Activated T-helper 1 cell treated with anti-CD3 and anti-CD28 coated beads, Interleukin-12 subunit alpha, Interleukin-12 subunit beta, Interleukin-2, Interleukin-4 antibody, amounts not matched to agents 30 ng/mL and 10 ng/mL and 1 ng/mL, durations not matched to agents 14 hours and 24 hours and 36 hours (primary cell): ENCODE measurements at places on chromosomes 11 and 22.

GRCh38 chr11:11786771-11787170 lies 55.0 kb upstream of the USP47 start:
- no peak for DNase-seq

- no peak for DNase-seq
Measured at GRCh38 chr22:49298834-49299750, 528.6 kb downstream of the BRD1 start.

DNA sequence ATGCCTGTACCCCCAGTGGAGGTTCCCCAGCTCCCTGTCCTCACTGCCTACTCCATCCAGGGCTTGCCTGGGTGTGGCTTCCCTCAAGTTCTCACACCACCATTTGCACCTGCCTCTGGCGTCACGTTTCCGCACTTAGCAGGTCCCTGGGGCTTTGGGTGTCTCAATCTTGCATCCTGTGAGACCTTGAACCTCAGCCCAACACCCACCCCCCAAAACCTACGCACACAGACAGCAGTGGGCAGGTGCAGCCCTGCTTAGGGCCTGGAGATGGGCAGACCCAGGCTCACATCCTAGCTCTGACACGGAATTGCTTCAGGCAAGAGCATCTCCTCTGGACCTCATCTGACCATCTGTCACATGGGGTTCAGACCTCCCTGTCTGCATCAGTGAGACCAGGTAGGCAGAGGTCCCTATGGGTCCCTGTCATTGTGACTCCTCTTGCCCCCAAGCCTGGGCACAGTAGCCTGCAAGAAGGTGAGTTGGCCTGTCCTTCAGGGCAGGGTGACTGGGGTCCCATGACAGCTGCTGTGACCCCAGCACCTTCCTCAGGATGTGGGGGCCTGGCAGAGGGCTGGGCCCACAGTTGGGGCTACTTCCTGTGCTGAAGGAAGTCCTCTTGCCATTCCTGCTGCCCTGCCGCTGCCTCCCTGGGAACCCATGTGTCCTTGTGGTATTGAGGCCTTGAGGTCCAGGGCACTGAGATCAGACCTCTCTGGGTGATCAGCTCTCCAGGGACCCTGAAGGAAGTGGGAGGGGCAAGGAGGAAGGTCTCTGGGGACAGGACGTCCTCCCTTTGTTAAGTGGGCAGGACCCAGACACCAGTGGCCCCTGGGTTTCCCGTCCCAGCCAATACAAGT lies 2.0 kb downstream of the SIPA1 start:
- DNase-seq, result peak; percentile 70

DNA sequence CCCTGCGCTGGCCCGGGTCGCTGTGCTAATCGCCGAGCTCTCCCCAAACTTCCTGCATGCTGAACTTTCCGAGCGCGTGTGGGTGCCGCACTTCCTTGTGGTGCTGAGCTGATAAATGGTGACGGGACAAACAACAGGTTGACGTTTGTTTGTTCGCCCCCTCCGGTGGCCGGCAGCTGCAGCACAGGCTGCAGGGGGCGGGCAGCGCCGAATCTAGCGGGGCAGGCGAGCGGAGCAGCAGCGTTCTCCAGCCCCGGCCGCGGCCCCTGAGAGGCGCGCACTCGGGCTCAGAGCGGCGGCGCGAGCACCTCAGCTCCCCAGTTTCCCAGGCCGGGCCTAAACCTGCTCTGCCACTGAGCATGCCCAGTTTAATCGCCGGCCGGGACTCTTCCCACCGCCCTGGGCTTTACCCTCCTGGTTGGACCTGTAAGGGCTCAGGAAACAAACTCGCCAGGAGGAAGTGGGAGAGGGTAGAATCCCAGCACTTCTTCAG lies at the start of gene PDGFD:
Gene PDGFD, minus strand, starts transcription at position 120 of the 493 bp plus-strand sequence.
- DNase-seq, result no peak

- no peak for DNase-seq
Measured at GRCh38 chr11:116439361-116439677, 333.5 kb downstream of the BUD13 start.

- DNase-seq, result no peak
Measured at GRCh38 chr11:62817129-62817528, 11.9 kb upstream of the NXF1 start.

DNA sequence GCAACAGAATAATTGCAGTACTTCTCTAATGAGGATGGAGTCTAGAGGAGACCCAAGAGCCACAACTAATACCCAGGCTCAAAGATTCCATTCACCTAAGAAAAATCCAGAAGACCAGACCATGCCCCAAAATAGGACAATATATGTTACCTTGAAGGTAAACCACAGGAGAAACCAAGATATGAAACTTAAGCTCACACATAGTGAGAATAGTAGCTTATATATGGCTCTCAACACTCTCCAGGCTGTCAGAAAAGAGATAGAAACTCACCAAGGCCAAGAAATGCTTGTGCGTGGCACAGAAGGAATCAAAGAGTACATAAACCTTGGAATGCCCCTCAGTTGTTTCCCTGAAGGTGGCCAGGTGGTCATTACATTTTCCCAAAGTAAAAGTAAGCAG lies 9.1 kb downstream of the FAM111A start:
- DNase-seq, result no peak

DNA sequence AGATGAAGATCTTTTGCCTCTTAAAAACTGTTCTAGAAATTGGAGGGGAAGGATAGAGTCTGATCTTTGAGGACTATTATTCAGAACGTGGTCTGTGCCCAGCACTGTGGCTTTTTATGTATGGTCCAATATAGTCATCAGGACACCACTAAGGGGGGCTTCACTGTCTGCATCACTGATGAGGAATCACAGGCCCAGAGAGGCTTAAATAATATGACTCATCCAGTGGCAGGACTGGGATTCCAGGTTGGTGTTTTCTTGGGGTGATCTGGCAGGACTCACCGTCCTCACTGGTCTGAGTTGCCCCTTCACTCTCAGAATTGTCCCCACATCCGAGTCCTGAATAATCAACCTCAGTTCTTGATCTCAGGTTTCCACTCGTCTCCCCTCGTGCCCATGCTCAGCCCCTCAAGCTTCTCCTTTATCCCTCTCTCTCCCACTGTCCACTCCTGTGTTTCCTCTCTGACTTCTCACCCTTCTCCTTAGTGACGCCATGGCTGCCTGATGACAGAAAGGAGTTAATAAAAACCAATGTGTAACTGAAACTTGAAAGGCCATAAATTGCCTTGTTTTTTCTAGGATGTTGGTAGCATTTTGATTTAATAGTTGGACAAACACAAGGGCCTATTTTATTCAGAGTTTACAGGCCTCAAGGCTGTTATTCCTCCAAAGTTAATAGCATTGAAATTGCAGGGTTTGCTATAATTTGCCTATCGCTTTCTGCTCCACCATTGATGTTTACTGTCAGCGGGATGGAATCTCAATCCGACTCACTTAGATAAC lies 95.7 kb upstream of the NNMT start:
- DNase-seq, result no peak

- no peak for DNase-seq
Measured at GRCh38 chr22:26646158-26646557, 11.2 kb upstream of the MIAT start.

DNA sequence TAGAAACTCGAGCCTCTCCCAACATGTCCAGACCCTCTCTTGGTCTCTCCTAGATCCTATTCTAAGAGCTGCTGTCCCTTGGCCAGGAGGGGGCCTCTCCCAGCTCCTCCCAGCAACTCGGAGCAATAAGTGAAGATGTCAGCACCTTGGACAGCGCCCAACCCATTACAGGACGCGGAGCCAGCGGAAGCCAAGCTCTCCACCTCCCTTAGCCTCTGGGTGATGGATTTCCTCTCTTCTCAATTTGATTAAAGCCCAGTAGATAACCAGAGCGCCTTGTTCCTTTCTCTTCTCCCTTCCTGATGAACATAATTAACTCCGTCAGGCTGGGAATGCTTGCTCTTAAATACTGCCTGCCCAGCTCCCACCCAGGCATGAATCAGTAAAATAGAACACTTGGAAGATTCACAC lies 26.2 kb upstream of the TPBGL start:
- DNase-seq, result peak; percentile 68

DNA sequence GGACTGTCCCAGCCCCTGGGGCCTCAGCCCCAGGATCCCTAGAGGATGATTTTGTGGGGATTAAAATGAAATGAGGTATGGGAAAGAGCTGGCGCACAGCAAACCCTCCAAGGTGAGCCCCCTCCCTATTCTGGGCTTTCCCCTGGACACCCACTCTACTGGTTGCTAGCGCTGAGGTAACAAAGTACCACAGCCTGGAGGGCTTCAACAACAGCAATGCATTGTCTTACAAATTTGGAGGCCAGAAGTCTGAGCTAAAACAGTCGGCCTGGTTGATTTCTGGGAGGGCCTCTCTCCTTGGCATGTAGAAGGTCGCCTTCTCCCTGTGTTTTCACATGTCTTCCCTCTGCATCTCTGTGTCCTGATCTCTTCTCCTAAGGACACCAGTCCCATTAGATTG lies 913.6 kb downstream of the NTM start:
- no peak for DNase-seq

- no peak for DNase-seq
Measured at GRCh38 chr11:1054143-1055108, 17.9 kb upstream of the MUC6 start.

GRCh38 chr11:13249992-13250391 lies 27.6 kb upstream of the BMAL1 start:
- DNase-seq, result no peak

- no peak for DNase-seq
Measured at GRCh38 chr11:115642660-115643059, 138.4 kb upstream of the CADM1 start.

DNA sequence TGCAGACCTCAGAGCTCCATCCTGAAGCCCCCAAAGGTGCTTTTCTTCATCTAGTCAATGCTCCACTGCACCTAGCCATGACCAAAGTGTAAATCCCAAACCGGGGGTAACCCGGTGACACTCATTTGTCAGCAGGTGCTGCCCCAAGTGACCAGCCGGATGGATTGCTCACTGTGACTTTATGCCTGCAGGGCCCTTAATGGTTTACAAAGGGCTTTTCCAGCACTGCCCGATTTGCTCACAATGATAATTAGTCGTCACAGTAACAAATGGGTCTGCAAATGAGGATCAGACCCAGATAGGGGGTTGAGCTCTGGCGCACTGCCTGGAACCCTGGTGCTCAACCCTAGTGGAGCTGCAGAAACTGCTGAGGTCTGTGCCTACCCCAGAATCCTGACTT lies 45.7 kb upstream of the CD5 start:
- DNase-seq, result no peak

DNA sequence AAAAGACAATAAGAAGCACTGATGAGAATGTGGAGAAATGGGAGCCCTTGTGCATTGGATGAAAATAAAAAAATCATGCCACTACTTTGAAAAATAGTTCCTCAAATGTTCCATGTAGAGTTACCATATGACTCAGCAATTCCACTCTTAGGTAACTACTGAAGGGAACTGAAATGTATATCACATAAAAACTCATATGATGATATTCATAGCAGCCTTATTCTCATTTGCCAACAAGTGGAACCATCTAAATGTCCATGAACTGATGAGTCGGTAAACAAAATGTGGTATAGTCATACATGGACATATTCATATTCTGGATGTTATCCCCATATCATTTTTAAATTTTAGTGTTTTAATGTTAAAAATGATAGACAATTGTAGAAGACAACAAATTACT lies 3.5 kb downstream of the KRTAP5-9 start:
- DNase-seq, result no peak

DNA sequence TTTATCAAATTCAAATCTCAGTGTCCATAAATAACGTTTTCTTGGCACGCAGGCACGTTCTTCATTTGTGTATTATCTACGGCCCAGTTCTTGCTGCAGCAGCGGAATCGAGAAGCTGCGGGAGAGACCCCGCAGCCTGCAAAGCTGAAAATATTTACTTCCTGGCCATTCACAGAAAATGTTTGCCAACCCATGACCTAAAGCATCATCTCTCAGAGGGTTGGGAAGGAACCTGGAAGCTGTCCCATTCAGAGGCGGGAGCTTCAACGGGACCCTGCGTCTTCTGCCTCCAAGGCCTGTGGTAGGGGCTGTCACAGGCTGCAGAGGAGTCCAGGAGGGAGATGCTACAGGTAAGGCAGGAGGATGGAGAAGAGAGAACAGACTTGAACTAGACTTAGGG lies 319.2 kb downstream of the MN1 start:
- no peak for DNase-seq

GRCh38 chr22:28029956-28030355 lies 110.9 kb upstream of the PITPNB start:
- no peak for DNase-seq

- no peak for DNase-seq
Measured at GRCh38 chr11:78020246-78020645, 2.8 kb downstream of the KCTD14 start.

DNA sequence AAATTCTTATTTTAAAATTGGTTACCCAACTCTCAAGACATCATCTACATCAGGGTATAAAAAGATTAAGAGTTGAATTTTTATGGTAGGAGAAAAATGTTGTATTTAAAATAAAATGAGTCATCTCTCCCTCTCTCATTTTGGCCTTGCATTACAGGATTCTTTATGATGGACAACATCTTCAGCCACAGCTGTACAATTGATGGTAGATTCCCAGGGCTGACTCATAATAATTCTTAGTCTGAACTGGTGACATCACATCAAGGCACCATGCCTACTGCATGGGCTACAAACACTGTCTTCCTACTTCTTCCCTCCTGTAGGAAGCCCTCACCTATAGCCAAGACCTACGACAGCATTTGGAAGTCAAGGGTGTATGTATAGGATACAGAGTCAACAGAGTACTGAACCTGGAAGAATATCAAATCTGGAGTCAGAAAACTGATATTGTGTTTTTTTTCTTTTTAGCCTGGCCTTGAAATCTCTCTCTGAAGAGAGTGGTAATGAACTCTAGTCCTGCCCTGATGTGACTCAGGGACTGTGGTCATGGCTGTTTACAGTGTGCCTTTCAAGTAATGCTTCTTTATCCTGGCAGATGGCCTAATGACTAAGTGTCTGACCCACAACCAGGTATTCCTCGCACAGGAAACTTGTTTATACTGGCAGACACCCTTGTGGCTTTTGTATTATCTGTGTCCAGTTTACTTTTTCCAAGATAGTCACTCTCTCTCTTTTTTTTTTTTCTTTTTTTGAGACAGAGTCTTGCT lies 32.5 kb downstream of the MRGPRX2 start:
- no peak for DNase-seq

DNA sequence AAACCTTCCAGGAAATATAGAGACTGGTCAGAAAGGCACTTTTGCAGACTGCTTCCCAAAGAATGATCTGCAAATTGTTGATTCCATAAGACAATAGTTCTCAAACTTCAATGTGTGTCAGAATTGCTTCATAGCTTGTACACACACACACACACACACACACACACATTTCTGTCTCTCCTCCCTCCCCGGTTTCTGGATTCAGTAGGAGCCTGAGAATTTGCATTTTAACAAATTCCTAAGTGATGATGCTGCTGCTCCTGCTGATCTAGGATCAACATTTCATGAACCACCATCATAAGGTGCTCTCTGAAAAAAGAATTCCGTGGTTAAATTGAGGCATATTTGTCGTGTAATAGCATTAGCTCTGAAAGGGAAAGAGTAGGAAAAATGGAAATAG lies 35.3 kb upstream of the FZD4 start:
- DNase-seq, result no peak
